Stimulated activated CD8-positive, alpha-beta memory T cell treated with anti-CD3 and anti-CD28 coated beads, Interleukin-2, amount 100 ng/mL, for 1 hour (primary cell): ENCODE measurements at places on chromosomes 7 and 10.

DNA sequence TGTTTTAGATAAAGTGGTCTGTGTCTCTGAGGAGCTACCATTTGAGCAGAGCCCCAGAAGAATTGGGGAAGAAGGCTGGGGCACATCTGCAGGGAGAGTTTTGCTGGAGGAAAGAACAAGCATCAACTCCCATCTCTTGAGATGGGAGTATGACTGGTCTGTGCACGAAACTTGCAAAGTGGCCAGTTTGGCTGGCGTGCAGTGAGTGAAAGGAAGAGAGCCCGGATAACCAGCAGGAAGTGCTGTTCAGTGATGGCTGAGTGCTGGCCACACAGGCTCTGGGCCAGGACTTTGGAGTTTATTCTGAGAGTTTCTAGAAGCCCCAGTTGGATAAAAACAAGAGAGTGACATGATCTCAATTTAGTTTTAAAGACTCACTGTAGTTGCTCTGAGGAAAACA is 34.4 kb upstream of the SVIL start:
- no peak for DNase-seq

DNA sequence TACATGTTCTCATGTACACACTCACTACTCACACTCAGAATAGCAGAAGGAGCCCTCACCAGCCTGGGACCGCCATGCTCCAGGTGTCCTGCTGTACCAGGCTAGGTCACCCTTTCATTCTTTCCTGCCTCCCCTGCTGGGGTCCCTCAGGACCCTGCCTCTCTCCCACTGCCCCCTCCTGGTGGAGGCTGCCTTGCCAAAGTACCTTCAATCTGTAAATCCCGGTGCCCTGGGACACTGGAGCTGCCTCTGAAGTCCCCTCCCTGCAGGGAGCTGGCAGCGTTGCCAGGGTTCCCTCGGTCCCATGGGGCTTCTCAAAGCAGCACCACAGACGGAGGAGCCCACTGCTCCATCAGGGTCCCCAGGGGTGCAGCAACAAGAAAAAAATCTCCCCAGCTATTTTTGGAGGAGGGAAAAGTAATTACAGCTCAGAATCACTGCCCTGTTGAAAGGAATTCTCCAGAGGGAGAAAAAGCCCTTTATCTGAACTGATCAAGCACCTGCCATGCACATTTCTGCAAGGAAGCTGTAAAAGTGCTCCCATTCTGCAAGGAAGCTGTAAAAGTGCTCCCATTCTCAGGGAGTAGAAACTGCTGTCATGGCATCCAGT is 259.9 kb downstream of the PTPRN2 start:
- DNase-seq = no peak

GRCh38 chr7:44072364-44073231 is 7.2 kb upstream of the PGAM2 start:
- no peak for DNase-seq

- no peak for DNase-seq
Measured at GRCh38 chr7:22564511-22565045, 64.6 kb upstream of the STEAP1B start.

GRCh38 chr10:77806511-77807157 is 119.9 kb downstream of the DLG5 start:
- DNase-seq = no peak

DNA sequence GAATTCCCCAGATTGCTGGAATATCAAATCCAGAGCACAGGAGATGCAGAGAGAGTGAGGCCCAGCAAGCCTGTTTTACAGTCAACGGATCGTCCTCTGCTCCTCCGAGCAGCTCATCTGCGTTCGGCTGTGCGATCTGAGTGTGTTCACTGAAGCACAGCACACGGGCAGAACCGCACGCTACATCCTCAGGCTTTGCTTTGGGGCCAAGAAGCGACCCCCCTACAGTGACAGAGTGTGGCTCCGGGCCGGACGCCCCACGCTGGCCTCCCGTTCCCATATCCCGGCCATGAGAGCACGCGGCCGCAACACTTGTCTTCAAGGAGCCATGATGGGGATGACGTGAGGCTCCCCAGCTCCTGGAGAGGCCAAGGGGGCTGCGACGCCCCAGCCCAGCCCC is 431.4 kb downstream of the DNAJB6 start:
- no peak for DNase-seq

DNA sequence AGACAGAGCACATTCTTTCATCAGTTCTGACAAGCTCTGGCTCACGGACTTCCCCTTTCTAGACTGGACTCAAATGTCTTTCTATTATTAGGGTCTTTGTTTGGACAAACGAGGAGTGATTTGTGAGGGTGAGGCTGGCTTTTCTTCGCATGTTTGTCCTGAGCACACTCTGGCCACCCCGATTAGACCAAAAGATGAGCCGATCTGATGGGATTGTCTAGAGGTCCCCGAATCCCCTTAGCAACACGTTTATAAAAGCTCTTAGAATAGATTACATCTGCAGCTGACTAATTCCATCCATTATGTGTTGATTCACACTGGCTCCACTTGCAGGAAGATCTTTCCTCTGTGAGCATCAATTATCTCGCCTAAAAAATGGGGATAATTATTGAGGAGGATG is 675.4 kb upstream of the AUTS2 start:
- no peak for DNase-seq

DNA sequence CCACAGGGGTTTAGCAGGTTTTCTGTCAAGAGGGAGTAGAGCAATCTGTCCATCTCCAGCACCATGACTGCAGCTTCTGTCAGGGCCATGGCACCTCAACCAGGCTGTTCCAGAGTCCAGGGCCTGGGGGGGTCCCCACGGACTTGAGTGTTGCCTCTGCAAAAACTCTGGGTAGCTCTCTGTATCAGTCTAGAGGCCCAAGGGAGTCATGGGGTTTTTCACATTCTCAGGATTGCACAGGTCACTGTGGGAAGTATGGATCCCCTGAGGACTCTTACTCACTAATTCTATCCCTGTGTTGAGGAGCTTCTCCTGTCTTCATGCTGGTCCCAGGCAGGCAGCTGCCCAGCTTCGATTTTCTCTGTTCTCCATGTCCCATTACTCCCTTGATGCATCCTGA is 60.5 kb downstream of the RNF133 start:
- DNase-seq = no peak

DNA sequence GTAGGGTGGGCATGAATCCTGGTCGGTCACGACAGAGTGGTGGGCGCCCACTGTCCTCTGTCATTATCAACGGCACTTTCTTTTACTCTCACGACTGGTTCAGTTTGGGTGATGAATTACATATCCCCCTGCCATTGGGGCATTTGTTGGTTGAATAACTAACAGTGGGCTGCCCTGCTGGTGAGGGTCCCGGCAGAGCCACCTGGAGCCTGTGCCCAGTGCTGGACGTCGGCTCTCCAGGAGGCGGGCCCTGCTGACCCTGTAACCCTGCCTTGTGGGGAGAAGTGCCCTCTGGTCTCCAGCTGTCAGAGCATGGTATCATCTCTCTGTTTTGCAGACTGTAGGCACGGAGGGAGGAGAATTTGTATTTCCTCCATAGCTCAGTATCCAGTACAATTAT is 199.1 kb downstream of the GLRX3 start:
- no peak for DNase-seq

GRCh38 chr7:107479303-107479702 is 9.4 kb downstream of the GPR22 start:
- no peak for DNase-seq

DNA sequence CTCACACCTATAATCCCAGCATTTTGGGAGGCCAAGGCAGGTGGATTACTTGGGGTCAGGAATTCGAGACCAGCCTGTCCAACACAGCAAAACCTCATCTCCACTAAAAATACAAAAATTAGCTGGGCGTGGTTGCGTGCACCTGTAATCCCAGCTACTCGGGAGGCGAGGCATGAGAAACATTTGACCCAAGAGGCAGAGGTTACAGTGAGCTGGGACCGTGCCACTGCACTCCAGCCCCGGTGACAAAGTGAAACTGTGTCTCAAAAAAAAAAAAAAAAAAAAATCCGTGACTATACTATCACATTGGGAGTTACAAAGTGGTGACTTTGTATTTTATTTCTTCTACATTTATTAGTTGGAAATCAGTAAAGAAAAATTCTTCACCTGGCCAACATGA is 101.2 kb downstream of the EPC1 start:
- no peak for DNase-seq

GRCh38 chr10:77580482-77580881 is 57.1 kb downstream of the KCNMA1 start:
- no peak for DNase-seq

GRCh38 chr10:122269059-122269687 is 1.9 kb upstream of the BTBD16 start:
- DNase-seq = no peak

DNA sequence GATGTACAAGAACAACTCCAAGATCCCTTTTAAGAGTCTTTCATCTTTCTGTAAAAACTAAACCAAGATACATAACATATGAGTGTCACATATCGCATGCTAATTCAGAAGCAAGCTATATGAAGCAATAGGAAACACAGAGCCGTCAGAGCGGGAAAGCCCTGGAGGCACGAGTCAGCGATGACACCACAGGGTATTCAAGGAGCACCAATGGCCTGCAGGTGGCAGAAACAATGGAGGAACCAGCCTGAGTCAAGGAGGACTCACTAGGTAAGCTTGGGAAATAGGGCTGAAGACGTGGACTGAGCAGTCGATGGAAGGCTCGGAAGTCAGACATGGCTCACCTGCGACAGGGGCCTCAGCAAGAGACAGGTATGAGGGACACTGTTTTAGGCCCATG is 214.4 kb downstream of the FAM107B start:
- DNase-seq = no peak

DNA sequence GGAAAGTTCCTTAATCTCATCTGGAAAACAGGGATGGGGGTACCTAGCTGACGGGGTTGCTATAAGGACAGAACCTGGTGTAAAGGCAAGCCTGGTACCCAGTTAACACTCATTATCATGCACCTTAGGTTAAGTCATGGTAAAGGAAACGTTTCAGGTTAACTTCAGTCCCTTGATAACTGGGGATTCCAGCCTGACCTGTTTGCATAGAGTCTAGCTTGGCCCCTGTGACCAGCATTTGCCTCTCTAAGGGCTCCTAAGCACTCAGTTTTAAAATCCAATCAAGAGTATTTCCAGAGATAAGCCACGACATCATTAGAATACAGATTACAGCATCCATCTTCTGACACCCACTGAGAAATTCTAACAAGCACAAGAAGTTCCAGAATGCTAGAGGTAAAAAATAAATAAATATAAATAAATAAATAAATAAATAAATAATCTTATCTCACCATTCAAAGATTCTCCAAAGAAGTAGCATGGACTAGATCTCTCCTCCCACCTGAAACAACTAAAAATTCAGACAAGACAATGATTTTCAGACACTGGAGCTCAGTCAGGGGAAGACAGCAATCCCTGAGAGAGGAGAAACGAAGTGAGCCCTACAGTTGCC is 184.6 kb downstream of the KCNMA1 start:
- no peak for DNase-seq

DNA sequence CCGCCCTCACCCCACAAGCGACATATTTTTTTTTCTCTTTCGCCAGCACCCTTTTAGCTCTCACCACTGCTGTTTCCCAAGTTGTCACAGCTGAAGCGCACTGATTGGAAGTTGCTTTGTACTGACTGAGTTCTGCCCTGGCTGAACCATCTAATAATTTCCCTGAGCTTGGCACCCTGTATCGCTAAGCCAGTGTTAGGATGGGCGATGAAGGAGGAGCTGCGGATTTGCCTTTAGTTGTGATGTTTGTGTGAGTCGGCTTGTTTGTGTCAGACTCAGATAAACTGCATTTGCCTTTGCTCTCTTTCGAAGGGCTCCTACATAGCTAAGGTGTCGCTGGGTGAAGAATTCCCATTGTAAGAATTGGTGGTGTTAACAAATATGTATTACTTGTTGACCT is 1.3 kb upstream of the ATXN7L1 start:
- DNase-seq = no peak

DNA sequence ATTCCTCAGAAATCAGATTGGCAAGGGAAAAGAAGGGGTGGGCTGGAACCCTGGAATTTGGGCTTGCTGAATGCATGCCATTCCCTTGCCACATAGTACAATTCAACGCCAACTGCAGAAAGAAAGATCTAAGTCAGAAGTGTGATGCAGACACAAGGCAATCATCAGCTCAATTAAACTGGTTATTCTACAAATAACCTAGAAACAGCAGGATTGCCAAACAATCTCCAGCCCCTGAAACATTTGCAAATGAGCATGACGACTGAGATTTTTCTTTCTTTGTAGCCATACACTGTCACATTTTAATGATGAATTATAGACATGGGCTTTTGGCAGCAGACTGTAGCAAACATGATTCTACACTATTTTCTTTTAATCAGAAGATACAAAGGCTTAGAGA is 16.5 kb upstream of the CREB5 start:
- no peak for DNase-seq

DNA sequence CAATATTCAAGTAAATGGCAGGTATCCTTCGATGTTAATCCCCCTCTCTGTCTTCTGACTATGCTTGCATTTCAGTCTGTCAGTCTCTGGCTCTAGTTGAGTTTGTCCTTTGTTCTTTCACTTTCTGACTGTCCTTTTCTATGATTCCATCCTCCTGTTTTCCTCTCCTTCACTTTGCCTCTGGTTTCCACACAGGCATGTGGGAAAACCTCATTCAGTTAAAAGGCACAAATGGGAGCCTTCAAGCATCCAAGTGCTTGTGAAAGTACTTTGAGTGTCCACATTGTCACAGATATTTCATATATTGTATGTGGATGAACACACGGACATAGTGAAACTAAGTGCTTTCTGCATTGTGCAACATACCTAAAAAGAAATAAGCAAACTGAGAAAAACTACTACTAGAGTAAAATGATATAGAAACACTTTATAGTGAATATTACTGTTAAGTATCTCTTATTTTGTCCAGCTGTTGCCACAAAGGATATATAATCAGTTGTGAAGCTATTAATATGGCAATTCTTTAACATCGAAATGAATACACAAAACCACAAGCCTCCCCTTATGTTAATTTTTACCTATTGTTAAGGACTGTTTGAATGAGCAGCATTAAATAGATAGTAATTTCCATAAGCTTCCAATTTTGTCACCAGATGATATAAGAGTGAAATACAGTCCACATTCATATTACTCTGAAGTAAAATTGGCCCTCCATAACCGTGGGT is 71.7 kb downstream of the NRBF2 start:
- DNase-seq = no peak

GRCh38 chr10:113326160-113327111 is 226.4 kb upstream of the HABP2 start:
- DNase-seq = no peak

DNA sequence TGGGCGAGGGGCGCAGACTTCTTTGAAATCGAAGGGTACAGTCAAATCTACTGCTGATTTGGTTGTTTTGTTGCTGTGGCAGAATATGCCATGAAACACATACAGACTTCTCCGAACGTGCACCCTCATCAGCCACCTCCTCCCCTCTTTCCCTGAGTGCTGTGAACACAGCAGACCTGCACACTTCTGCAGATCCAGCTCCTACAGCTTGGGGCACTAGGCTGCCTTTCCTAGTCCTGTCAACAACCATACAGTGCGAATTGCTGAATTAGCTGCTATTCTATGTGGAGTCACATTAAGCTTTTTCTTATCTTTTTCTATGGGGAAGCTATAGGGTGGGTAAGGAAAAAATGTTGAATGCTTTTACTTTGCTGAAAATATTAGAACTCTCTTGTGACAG is 57.5 kb downstream of the COL17A1 start:
- DNase-seq = no peak

- DNase-seq = no peak
Measured at GRCh38 chr10:124348801-124349200, 69.9 kb downstream of the OAT start.
